ENCODE measurements at places on chromosomes 7 and 10. TPM values are rescaled to one million over a fixed set of nuclear protein-coding genes. Genes with fewer than 3 reads are reported as not detected.
A peak's percentile ranks its signal among the peaks of the same experiment; 100 is the strongest.

- DNase-seq, result no peak
Measured at GRCh38 chr7:104850374-104850773, 163.6 kb upstream of the KMT2E start.

GRCh38 chr10:129741978-129742741, 221.9 kb downstream of the EBF3 start:
- DNase-seq, result peak; percentile 22

AQP1 gene
- total RNA-seq, result 15.3 TPM

- no peak for DNase-seq
Measured at GRCh38 chr7:47458486-47458885, 123.4 kb downstream of the TNS3 start.

TMEM130 gene
- total RNA-seq, result not detected

DNA sequence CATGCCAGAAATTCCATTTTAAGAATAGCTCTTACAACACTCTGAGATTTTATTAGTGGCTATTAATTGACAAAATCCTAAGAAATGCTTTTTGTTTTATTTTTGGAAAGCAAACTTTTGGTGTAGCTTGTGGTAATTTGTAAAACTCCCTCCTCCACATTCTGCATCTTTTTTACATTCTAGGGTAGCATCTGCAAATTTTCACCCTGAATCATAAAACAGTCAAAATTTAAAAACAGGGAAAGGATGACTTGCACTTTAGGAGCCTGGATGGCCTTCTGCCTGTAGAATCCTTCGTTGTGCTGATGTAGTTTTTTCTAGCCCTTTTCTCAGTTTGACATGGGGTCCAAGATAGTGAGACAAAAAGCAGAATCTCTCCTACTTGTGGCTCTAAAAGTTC, 316.1 kb downstream of the ADRA2A start:
- no peak for DNase-seq

DNA sequence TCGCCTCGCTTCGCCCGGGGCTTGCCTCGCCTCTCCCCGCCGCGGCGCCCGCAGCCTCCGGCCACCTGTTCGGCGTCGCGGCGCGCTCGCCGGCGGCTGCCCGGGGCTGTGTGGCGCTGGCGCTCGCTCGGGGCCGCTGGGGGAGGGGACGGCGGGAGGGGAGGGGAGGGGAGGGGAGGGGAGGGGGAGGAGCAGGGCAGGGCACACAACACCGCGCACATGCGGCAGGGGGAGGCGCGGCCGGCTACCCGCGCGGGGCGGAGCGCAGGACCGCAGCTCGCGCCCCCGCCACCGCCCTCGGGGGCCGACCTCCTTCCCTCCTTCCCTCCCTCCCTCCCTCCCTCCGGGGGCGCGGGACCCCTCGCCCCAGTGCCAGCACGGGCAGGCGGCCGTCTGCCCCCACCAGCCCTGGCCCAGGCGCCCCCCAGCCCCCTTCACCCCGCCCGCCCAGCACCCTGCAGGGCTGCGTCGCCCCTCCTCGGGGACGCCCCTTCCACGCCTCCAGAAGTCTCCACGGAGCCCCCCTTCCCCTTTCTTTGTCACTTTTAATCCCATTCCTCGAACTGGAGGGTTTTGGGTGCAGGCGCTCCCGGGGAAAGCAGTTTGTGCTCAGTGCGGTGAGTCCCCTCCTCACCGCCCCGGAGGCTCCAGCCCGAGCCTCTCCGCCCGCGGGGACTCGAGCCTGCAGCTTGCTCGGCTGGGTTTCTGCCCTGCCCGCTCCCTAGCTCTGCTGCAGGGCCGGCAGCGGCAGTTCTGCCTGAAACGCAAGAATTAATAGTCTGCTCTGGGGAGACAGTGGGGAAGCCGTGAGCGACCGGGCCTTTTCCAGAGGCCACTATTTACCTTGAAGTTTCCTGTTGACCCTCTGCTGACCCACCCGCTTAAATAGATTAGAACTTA, at the start of gene PARD3:
TSS of gene PARD3 (minus strand) at position 112 of the 900 bp plus-strand sequence. CDS start 301 bp downstream, outside the sequence.
- DNase-seq, result peak; percentile 80

PLXNA4 gene
- 0.31 TPM for total RNA-seq

KNDC1 gene
- 11.4 TPM for total RNA-seq

DNA sequence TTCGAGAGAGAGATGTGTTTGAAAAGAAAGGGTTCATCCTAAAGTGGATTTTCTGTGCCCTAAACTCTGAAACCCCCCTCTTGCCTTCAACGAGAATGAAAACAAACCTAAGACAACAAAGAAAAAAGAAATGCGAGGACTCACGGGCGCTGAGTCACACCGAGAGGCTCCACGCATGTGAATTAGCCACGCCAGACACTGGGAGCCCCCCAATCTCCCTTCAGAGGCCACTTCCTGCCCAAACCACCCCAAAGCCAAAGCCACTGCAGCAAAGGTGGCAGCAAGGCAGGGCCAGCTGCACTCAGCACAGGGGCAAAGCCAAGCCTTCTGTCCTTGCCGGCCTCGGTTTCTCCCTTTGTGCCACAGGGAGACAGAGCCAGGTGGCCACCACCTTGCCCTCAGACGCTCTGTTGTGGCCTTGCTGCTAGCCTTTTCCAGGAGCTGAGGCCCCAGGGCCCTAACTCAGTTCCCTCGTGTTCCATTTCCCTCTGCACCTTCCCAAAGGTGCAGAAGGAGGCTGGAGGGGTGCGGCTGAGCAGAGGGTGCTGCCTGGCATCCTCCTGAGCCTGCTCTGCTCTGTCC, 93.3 kb downstream of the FAM53B start:
- DNase-seq, result no peak

GRCh38 chr7:66682350-66683093, 53.8 kb downstream of the KCTD7 start:
- DNase-seq, result no peak

SPDYE11 gene
- not detected for total RNA-seq

RNF133 gene
- total RNA-seq, result 0.65 TPM

DNA sequence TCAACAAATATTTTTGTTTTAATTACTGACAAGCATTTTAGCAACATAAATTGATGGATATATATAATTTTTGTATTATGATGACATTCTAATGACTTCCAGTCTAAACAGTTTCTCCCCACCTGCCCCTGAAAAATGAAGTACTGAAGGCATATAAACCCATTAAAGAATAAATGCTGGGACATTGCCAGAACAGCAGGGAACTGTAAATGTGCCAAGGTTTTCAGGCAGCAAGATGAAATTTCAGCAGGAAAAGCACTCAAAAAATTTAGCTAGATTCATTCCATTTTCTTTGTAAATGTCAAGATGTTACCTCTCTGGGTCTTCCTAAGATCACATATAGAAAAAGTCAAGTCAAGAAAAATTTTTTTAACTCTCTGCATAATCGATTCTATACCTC, 11.0 kb upstream of the TLL2 start:
- no peak for DNase-seq

DNA sequence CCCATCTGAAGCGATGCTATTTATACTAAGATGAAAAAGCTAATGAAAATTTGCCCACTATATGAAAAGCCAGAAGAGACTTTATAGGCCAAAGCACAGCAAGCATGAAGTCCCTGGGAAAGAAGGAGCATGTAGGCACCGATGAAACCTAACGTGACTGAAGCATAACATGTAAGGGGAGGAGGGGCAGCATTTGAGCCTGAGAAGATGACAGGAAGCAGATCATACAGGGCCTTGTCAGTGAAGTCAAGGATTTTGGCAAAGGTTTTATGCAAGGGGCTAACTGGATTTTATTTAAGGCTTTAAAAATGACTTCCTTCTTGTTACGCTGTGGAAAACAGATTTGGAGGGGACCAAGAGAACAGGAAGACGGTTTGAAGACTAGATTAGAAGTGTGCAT, 744.0 kb downstream of the PHTF2 start:
- DNase-seq, result no peak

THSD7A gene
- total RNA-seq, result 1.1 TPM

DNA sequence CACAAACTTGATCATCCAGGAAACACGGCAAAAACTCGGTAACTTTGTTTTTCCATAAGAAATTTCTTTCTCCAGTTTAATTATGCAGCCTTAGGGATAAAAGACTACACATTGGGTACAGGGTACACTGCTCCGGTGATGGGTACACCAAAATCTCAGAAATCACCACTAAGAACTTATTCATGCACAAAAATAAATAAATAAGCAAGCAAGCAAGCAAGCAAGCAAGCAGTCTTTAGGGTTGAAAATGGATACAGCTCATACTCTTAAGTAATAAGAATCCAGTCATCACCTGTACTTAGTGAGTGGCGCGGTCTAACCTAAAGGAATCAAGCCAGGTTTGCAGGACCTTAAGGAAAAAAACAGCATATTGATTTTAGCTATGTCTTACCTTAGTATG, 30.0 kb downstream of the MCM10 start:
- no peak for DNase-seq

IFIT2 gene
- 6.4 TPM for total RNA-seq

DNA sequence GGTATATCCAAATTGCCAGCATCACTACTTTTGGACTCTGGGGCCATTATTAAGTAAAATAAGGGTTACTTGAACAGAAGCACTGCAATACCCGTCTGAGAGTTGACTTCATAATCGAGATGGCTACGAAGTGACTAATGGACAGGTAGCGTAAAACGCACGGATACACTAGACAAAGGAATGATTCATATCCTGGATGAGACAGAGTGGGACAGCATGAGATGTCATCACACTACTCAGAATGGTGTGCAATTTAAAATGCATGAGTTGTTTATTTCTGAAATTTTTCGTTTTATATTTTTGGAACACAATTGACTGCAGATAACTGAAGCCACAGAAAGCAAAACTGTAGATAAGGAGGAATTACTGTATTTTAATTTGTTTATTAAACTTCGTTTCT, 421.5 kb upstream of the LRGUK start:
- DNase-seq, result no peak

IKZF1 gene
- 3.7 TPM for total RNA-seq

GNGT1 gene
- total RNA-seq, result not detected

CAMK2G gene
- 10.7 TPM for total RNA-seq

DNA sequence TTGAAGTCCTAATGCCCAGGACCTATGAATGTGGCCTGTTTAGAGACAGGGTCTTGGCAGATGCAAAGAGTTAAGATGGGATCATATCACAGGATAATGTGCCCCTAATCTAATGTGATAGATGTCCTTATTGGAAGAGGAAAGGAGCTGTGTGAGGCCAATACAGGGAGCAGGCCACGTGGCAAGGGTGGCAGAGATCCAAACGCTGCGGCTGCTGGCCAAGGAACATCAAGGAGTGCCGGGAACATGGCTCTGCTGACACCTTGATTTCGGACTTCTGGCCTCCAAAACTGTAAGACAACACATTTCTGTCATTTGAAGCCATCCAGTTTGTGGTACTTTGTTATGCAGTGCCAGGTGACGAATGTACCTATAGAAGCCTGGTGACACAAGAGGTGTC, 37.7 kb upstream of the EZH2 start:
- DNase-seq, result no peak

HYAL4 gene
- not detected for total RNA-seq

OR2A1 gene
- not detected for total RNA-seq

GRCh38 chr10:76641215-76641614, 996.4 kb downstream of the KCNMA1 start:
- DNase-seq, result no peak

DNA sequence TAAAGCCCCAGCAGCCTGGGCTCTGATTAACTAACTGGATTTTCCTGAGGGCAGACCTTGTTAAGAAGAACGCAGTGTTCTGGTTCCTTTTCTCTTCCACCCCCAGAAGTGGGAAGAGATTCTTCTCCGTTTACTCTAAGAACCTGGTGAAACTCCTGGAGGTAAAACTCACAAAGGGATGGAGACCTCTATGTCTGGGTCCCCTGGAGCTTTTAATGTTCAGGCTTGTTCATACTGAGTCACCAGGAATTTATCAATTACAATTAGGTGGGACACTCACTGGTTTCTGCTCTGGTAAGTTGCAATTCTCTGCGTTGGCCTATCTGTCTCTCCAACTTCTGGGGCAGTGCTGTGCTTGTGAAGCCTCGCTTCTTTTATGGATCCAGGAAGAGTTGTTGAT, 73.3 kb upstream of the CACNB2 start:
- DNase-seq, result no peak

DNA sequence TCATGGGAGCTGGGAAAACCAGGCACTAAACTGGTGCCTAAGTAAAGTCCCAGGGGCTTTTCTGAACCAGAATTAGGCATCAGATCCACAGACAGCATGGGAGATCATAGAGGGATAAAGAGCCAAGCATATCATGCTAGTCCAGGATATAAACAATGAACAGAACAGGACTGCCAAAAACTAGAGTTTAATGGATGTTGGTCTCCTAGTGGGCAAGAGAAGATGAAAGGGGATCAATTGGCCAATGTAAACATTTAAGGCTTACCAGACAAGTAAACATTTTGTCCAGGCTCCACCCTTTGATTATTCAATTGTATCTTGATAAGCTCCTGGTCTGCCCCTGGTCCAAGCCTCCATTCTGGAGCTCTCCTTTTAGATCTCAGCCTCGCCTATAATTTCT, 18.9 kb downstream of the MACC1 start:
- no peak for DNase-seq

Data from right lobe of liver (tissue), 6 donors.